Fibroblast of skin of left biceps (primary cell): ENCODE measurements at places on chromosomes 1 and 21.

DNA sequence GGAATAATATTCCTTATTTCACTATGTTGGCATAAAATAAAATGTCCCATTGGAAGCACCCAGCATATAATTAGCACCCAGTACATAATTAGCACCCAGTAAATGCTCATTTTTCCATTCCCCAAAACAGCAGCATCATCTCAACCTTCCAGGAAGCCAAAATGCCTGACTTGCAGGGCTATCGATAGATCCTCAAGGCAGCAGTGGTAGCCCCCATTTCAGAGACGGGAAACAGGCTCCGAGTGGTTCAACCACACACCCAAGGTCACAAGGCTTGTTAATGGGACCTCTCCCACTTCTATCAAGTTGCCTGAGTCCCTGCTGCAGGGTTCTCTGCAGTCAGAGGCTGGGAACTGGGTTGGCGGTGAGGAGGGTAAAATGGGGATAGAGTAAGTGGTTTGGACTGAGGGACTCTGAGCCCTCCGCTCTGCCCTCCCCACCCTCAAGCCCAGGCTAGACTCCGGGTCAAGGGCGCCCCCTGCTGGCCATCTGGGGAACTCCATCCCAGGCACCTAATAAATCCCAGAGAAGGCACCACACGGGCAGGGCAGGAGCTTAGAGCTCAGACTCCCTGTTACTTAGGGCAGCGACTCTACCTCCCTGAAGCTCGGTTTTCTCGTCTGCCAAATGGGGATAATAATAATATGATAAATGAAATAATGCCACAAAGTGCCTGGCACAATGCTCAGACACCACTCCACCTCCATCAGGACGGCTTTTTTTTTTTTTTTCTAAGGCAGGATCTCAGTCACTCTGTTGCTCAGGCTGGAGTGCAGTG lies 21.9 kb upstream of the LAPTM5 start:
- no peak for DNase-seq

DNA sequence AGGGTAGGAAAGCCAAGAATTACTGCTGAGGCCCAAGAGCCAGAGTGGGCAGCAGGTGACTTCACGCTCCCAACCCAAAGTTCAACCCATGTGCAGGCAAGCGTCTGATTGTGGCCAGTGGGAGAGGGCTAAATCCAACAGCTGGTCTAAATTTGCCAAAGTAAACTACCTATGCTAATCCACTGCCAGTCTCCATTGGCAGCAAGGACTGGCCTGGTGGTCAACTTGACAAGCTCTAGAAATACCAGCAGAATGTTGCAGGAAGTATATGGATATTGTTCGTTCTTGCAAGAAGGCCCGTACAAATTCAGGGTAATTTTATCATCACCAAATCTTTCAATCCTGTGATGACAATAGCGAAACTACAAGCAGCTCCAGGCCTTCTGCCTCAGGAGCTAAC lies 1.5 kb downstream of the TMEM63A start:
- DNase-seq, result no peak

DNA sequence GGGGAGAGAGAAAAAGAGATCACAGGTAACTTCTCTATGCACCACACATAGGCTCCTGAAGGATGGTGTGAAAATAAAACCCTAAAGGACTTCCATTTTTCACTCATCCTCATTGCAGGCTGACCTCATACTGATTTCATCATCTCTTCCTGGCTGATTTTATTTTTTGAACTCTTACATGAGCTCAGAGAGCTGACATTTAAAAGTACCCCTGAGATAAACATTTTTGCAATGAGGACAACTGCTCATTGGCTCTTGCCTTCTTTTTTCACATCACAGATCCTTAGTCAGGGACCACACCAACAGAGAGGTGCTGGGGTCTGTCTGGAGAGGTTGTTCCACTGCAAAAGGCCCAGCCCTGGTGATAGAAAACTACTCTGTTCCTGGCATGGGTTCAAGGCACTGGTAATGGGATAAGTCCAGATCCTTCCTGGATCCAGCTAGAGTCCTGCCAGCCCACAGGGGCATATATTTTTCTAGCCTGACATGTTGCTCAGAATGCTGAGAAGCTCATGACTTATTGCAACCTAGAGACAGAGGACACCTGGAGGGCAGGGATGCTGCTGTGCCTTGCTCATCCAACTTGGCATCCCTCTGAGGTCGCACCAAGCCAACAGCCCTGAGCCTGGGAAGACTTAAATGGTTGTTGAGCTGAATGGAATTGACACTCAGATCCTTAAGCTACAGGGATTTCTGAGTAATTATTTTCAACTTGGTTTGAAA lies 360.0 kb downstream of the HHAT start:
- DNase-seq, result no peak

GRCh38 chr1:160834945-160835565 lies 27.6 kb downstream of the CD244 start:
- DNase-seq, result no peak

DNA sequence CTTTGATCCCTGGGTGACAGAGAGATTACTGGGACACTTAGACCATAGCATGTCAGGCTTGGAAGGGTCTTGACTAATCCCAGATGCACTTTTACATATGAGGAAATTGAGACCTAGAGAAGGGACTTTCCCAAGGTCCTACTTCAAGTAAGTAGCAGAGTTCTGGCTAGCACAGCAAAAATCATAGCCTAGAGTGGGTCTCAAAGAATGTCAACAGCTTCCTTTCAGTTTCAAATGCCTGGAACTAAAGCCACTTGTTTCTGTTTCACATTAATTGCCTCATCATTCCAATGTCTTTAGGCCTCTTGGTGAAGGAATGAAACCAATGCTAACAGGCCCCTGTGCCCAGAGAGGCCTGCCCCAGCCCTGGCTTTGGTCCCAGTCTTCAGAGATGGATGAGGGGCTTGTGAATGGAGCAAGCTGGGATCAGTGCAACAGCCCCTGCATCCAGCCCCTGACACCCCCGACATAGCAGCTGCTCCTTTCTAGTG lies 26.6 kb downstream of the ATF3 start:
- no peak for DNase-seq

DNA sequence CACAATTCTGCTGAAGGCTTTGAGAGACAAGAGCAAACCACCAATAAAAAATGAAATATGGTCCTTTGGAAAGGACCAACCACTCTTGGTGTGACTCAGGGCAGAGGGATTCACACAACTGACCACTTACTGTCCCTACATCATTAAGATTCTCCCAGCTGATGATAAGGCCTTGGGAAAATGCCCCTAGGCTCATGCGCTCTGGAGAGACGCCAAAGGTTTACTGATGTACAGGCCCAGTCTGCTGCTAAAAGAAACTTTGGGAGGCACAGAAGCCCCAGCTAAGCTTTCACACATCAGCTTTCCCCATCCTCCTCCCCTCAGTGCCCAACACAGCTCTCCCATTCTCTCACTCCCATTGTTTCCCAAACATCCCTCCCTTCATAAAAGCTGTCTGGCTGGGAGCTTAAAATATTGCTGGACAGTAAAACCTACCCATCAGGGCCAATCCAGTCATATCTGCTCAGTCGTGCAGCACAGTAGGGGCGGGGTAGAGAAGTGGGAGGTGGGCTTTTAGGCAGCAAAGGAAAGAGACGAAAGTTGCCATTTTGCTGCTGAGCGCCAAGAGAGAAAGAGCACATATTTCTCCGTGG lies at the start of gene GJA8:
GJA8 (plus strand) TSS at position 543 of the 593 bp plus-strand sequence. CDS start 5,161 bp downstream, outside the sequence.
- DNase-seq, result no peak

DNA sequence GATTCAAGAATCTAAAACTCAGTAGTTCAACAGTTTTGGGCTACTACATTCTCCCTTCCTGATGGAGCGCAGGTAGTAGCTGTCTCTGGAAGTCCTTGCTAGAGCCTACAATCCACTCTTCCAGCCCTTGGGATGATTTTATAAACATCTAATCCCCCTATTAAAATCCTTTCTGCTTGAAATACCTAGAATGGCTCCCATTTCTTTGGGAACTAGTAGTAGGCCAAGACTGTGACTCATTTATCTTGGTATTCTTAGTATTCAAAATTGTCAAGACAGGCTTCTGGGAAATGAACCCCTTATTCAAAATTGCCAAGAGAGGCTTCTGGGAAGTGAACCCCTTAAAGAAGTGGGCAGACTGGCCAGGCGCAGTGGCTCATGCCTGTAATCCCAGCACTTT lies 142.5 kb upstream of the FGGY start:
- DNase-seq, result no peak

DNA sequence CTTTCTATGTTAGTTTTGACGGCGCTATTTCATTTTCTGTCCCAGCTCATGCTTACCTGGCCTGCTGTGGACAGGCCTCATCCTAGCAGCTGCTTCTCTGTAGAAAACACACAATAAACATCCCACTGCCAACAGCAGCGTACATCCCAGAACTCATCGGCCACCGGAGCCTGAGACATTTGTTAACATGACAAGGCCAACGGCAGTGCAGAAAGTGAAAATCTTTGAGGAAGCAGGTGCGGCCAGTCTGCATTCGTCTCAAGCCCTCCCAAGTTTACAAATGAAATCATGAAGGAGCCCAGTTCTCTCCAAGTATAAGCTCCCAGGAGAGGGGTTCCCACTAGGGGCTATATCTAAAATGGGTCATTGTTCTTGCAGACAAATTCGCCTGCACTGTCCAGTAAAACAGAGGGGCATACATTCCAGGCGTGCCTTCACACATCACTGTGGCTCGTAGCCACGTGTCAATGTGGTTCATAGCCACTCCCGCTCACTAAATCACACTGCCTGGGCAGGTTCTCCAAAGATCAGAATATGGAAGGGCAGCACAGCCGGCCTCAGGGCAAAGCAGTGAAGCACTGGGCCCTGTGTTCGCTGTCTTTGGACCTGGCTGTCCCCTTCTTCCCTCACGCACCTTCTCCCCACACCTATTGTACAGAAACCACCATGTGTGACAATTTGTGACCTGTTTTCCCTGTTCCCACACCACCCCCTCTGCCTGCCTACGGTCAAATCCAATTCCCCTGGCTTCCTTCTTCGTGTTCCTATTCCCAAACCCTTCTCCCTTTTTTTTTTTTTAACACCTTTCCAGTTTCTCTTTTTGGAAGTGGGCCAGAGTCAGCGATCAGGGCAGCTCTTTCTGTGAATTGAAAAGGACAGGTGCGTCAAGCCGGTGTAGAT lies 27.0 kb upstream of the ABCG1 start:
- no peak for DNase-seq

DNA sequence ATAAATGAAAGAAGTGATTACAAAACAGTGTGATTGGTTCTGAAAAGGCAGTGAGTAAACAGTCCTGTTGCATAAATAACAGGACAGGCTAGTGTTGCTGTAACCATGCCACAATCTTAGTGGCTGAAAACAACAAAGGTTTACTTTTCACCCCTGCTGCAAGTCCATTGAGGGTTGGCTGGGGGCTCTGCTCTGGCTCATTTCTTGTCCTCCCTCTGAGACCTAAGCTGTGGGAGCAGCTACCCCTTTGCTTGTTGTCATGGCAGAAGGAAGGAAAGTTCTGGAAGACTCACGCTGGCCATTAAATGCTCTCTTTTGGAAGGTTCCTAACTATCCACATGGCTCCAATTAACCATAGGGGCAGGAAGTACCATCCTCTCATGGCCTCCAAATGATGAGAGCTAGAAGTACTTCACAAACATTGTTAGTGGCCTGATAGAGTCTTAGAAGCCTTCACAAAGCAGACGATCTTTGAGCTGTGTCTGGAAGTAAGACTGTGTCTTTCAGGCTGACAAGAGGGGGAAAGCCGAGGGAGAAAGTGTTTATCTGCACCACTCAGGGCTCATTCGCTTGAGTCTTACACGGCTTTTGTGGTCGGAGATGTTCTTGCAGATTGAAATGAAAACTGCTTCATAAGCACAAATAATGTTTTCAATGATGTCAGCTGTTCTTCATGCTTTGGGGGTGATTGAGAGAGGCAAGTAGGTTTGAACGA lies 11.9 kb downstream of the RCSD1 start:
- no peak for DNase-seq

GRCh38 chr21:15651172-15651571 lies 78.6 kb upstream of the USP25 start:
- DNase-seq, result no peak

GRCh38 chr1:172373864-172374263 lies 46.6 kb upstream of the C1orf105 start:
- no peak for DNase-seq

DNA sequence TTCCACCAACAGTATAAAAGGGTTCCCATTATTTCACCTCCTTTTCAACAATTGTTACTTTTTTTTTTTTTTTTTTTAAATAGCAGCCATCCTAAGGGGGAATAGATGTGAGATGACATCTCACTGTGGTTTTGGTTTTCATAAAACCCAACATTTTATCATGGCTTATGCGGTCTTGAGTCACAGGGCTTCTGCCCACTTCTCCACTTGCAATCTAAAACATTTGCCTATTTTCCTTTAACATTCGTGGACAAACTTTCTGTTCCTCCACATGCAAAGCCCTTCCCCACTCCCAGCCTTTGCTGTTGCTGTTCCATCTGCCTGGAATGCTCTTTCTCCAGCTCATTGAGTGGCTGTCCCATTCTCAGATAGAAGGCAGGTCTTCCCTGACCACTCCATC lies 239.7 kb upstream of the KCNK2 start:
- no peak for DNase-seq

DNA sequence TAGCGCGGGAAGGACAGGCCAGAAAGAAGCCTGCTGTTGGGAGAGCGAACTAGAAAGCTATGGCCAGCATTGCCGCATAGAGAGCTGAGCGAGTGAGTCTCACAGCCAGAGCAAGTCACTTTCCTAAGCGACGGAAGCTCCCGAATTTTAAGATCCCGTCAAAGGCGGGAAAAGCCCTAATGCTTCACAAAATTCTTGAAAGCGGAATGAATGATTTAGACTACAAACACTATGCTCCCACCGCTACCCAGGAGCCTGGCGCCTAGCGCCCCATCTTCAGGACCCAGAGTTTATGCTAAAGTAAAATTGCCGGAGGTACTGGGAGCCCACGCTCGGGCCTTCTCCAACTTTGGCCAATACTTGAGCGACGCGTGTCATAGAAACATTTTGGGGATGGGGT lies 409.9 kb upstream of the ESRRG start:
- no peak for DNase-seq

DNA sequence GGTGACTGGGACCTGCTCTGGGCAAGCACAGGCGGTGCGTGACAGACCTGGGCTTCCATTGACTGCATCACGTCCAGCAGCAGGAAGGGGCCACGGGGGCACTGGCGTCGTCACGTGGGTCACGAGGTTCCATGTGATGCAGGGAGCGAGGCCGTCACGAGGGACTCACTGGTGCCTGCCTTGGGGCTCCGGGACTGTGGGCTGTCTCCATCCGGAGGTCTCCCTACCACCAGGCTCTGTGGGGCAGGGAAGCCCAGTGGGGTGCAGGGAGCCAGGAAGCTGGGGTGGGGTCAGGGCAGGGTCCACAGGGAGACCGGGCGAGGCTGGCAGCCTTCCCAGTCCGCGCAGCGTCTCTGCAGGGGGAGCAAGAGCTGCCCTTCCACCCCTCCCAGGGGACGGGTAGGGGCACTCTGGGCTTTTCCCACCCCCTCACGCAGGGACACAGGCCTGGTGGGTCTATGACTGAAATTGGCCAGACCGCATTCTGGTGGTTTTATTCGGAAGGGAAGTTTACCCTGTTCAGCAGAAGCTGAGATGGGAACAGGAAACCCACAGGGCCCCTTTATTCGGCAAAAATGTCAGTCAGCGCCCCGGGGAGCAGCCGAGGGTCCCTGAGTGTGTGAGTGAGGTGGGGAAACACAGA lies 416 bp upstream of the TNFRSF14 start:
- no peak for DNase-seq
